ENCODE measurements at places on chromosomes 3 and 15.

DNA sequence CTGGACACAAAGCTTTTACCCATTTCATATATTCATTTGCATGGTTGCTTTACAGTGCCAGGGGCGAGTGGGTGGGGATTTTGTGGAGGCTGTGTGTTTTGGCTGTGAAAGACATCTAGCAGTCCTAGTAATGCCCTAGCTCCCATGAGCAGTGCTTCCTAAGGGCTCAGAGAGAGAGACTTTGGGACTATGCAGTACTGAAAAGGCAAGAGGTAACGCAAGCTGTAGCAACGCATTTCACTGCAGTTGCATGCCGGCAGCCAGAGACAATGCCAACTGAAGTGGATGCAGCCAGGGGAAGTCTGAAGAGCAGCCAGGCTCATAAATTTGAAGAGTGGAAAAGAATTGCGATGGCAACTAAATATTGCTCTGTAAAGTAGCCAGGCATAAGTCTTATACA lies 27.4 kb upstream of the ATP10A start:
- no peak for DNase-seq

- DNase-seq: no peak
Measured at GRCh38 chr3:73018790-73019441, 22.3 kb downstream of the PPP4R2 start.

DNA sequence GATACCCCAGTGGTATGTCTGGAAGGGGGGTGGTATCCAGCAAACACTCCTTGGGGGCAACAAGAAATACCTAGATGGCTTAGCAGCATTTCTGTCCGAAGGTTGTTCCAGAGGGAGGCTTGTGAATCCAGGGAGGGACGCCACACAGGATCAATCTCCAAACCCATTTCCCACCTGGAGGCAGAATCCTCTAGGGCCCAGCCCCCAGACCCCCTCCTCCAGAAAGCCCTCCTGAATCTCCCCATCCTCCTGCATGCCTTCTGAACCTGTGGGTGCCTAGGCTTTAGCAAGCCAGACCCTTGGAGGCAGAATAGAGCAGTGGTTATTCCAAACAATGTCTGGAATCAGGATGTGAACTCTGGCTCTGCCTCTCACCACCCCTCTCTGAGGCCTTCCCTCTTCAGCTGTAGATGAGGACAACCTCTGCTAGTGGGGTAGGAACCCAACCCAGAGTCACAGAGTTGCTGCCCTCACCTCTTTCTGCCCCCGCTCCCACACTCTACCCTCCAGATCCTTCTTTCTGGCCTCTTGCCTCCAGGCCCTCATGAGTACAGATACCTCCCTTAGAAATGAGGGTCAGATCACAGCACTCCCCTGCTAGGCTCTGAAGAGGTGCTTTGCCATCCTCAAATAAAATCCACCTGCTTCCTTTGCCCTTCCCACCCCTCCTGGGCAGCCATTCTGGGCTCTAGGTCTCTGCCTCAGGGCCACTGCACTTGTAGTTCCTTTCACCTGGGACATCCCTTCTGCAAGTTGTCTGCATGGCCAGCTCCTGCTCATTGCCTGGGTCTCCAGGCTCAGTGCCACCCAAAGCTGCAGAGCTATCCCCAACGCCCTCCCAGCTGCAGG lies 8.1 kb downstream of the CISH start:
- no peak for DNase-seq

GRCh38 chr3:10289077-10289476 lies 3.7 kb downstream of the GHRL start:
- no peak for DNase-seq

DNA sequence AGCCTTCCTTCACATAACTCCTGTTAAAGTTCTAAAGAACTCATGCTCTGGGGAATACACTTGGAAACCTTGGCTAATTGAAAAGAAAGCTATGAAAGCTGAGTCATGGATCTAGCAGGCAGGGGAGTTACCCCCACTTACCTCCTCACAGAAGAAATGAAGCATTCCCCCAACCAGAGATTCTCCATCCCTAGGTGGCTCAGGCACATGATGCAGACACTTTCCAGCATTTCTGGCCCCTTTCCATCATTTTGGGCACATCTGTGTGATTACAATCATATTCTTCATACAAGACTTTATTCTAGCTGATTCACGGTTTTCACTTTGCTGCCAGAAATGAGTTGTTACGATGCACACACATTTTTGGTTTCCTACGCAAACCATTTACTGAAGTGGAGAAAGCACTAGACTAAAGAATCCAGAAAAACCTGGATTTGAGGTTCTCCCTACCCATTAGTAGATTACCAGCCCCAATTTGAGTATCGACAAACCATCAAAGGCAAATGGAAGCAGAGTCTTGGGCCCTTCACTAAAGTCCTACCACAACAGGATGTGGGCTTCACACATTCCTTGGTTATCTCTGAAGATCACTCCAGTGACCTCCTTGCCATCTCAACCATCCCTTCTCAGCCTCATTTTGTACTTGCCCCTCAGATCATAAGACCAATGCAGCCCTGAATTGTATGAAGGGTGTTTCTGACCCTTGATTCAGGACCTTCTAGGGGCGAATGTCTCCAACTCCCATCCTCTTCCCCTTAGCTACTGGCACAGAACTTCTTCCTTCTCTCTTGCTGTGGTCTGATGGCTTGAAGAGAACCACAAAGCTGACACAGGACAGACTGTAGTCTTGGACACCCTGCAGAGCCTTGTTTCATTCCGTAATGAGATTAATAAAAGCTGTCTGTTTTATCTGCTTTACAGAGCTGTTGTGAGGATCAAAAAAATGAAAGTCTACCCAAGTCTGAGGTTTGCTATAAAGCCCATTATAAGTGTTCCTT lies 42.5 kb upstream of the SNRK start:
- DNase-seq: no peak

- DNase-seq: peak; percentile 2
Measured at GRCh38 chr3:121436074-121436473, 109.7 kb downstream of the POLQ start.

DNA sequence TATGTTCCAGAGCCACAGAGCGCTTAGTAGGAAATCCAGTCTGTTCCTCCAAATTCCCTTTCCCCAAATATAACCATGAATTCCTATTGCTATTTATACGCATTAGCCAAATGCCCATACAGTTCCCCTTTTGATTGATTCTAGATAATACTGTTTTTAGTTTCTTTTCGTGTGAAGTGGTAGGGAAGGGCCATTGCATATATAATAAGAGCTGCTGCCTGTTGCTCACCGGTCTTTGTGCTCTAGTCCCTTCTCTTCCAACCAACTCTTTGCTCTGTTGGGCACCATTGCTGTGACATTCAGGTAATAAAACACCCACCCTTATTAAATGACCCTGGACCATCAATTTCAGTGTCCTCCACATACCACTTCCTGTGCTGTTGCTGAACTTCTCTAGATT lies 379.9 kb upstream of the KCNMB2 start:
- no peak for DNase-seq

- DNase-seq: no peak
Measured at GRCh38 chr3:44885618-44886017, 11.2 kb downstream of the TGM4 start.

GRCh38 chr3:169285057-169286033 lies 378.2 kb downstream of the MECOM start:
- DNase-seq: no peak

GRCh38 chr15:89642106-89642505 lies 13.2 kb downstream of the KIF7 start:
- DNase-seq: peak; percentile 69

DNA sequence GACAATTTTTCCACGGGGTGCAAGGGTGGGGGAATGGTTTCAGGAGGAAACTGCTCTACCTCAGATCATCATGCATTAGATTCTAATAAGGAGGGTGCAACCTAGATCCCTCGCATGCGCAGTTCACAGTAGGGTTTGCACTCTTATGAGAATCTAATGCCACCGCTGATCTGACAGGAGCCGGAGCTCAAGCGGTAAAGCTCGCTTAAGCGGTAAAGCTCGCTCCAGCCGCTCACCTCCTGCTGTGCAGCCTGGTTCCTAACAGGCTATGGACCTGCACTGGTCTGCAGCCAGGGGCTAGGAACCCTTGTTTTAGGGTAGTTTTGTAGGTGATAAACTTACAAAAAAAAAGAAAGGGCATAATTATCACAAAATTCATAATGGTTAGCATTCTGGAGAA lies 53.9 kb upstream of the RYR3 start:
- no peak for DNase-seq

DNA sequence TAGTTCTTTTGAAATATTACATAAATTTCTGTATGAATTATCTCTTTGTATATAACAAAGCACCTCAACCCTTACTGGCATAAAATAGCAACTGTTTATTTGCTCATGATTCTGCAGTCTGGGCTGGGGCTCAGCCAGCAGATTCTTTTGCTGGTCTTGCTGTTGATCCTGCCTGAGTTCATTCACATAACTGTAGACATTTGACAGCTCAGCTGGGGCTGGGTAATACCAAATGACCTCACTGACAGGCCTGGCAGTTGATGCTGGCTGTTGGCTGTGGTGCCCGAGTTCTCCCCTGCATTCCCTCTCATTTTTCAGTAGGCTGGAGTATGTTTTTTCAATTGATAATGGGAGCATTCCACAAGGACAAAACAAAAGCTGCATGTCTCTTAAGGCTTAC lies 449.9 kb upstream of the GOLIM4 start:
- DNase-seq: peak; percentile 28

GRCh38 chr3:116601206-116601605 lies 108.4 kb upstream of the TUSC7 start:
- no peak for DNase-seq

GRCh38 chr15:59407946-59408345 lies 30.0 kb upstream of the FAM81A start:
- DNase-seq: peak; percentile 13

GRCh38 chr3:184357248-184358123 lies 3.9 kb downstream of the CLCN2 start:
- no peak for DNase-seq

GRCh38 chr3:30347679-30348216 lies 258.7 kb upstream of the TGFBR2 start:
- DNase-seq: no peak

DNA sequence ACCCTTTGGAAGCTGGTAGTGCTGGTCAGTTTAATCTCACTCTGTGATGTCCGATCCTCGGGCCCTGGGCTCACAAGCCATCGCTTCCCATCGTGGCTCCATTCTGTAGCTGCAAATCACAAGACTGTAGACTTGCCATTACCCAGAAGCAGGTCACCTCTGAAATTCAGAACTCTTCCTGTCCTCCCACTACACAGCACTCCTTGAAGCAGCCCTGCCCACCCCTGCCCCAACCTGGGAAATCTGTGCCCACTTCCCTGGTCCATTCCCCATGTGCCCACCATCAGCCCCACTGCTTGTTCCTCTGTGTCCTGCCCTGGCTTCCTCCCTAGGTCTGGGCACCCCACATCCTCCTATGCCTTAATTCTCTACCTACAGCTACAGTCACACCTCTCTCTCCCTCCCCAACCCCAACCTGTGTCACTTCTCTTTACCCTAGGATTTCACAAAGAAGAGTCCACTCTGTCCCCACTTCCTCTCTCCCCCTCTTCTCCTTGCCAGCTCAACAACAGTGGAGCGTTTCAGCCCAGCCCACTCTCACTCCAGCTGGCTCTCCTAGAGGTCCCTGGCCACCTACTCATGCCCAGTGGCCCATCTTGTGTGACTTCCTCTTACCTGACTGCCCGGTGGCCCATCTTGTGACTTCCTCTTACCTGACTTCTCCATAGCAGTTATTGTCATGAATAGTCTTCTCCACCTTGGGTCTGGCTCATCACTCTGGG lies 8.3 kb downstream of the ZNF710 start:
- DNase-seq: no peak

- peak; percentile 41 for DNase-seq
Measured at GRCh38 chr3:192916371-192917027, 1.2 kb downstream of the MB21D2 start.

GRCh38 chr3:70245746-70246525 lies 66.5 kb downstream of the MDFIC2 start:
- DNase-seq: no peak

- DNase-seq: no peak
Measured at GRCh38 chr3:23926736-23927135, 9.8 kb downstream of the RPL15 start.

DNA sequence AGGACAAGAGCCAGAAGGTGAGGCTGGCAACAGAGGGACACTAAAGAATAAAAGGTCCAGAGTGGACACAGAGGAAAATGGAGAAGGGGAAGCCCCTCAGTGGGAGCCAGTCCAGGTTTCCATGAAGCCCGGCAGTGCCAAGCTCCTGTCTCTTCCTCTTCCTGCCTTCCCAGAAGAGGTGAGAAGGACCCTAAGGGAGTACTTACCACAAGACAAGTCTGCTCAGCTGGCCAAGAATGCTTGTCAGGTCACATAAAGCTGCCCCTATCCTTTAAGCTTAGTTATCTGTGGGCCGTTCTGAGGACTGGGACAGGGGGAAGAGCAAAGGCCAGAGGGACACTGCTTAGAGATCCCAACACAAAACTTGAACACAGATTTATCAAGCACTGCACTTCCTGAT lies 100.2 kb downstream of the RYK start:
- no peak for DNase-seq

GRCh38 chr3:40265181-40265580 lies 44.3 kb upstream of the EIF1B start:
- DNase-seq: no peak

DNA sequence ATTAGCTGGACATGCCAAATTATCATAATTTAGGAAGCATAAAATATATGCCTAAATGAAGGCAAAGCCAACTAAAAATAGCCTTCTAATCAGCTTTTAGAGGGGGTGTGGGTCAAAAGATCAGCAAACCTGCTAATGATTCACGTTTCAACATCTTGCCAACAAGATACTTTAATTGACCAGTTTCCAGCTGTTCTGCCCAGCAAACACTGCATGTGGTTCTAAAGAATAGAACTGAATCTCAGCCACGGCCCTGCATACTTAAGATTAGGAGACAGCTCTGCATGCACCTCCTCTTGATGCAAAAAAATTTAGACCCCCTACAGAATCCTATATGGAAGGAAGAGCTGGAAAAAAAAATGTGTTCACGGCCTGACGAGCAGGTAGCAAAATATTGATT lies 500.5 kb downstream of the TBL1XR1 start:
- DNase-seq: no peak

GRCh38 chr15:32838820-32839219 lies 121.0 kb downstream of the GREM1 start:
- DNase-seq: no peak

- DNase-seq: no peak
Measured at GRCh38 chr15:56058986-56059385, 65.6 kb upstream of the NEDD4 start.

GRCh38 chr3:46705022-46705530 lies 3.9 kb downstream of the TMIE start:
- DNase-seq: peak; percentile 87

DNA sequence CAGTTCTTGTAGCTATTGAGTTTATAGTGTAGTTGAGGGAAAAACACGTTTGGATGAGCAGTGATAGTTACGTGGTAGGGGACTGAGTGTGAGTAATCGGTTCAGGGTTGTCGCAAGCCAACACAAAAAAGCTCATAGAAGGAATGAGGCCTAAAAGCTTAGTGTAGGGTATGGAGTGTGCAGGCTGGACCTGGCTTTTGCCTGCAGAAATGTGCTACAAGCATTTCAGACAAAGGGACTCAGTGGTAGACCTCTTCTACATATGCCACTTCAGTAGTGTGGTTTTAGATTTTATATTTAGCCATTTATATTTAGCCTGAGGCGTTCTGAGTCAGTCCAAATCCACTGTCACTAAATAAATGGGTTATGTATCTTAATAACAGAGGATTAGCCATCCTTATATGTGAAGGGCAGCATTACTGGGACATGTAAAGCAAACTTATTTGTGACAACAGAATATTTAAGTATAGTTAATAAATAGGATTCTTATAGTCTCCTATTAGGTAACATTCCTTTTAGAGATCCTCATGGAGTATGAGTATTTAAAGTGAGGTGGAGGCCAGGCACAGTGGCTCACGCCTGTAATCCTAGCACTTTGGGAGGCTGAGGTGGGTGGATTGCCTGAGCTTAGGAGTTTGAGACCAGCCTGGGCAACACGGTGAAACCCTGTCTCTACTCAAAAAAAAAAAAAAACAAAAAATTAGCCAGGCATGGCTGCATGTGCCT lies 21.8 kb downstream of the ATP2C1 start:
- DNase-seq: no peak

Data from tongue (tissue), 3 donors.